ENCODE measurements at places on chromosomes 2 and 18.

GRCh38 chr2:230068016-230068650, 591 bp downstream of the SLC16A14 start:
- peak; percentile 42 for DNase-seq

DNA sequence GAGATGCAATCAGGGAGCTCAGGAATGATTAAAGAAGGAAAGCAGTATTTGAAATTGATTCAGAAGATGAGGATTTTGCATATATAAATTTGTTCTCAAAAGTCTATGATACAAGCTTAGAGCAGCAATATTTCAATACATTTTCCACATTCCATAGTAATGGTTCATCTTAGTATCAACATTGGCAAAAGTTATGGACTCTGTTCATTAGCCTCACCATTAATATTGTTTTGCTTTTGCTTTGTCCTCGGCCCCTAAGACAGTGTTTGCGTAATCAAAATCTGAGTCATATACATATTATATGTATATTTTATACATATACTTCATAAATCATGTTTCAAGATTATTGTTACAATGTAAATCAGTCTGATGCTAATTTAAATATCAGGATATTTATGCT, 176.6 kb downstream of the CNTNAP5 start:
- no peak for DNase-seq

DNA sequence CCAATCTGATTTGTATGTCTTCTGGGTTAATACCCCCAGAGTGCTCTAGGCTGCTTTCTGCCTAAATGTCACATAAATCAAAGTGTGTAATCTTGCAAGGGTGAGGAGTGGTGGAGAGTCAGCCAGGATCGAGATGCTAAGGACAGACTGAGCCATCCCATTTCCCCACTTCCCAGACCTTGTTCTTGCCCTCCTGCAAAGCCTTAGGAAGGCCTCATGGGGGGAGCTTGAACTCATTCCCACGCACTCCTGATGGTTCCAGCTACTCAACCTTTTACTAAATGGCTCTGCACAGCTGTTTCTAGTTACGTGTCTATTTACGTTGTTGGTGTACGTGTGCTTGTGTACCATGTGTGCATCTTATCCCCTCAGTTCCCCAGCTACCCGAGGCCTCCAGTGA, 423.6 kb upstream of the TNP1 start:
- no peak for DNase-seq

- no peak for DNase-seq
These were observed 150.7 kb downstream of the MAP2 start for GRCh38 chr2:209574515-209574914.

DNA sequence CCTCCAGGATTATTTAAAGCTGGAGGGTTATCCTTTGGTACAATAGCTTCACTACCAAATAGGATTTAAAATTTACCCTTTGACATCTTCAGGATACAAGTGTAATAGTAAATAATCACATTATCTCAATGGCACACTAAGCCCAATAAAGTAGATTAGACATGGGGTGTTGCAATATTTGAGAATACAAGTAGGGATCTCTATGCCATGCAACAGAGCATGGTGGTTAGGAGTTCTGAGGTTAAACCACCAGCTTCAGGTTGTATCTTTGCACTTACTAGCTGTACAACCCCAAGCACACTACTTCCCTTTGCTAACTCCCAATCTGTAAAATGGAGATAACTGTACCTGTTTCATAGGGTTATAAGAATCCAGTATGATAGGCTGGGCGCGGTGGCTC, 6.2 kb downstream of the MBD2 start:
- DNase-seq, result no peak

DNA sequence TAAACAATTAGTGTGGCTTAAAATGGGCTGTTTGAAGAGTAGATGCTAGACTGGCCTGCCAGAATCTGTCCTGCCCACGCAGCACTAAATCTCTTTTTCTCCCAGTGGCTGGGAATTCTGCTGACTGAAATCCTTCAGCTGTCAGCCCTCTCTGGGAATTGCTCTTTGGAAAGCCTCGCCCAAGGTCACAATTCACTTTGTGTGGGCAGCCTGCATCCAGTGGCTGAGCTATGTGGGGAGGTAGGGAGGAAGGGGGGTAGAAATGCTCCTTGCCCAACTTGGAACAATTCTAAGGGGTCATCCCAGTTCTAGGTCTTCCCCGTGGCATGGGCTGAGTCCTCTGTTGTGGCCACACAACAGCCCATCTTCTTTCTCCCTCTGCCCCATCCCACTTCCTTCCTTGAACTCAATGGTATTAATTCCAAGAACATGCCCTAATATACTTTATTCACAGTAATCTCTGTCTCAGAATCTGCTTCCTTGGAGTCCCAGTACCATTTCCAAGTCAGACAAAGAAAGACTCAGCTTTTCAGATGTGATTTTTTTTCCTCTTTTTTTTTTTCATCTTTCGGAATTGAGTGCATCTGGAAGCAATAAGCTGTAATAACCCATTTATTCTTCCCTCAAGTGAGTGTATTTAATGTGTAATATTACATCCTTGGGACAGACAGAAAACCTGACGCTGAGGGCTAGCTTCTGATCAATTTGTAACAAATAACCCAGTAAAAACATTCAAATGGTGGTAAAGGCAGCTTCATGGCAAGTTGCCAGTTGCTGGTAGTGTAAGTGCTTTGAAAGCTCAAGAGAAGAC, 189.4 kb downstream of the GPD2 start:
- no peak for DNase-seq

GRCh38 chr18:36758623-36759022, 70.2 kb downstream of the TPGS2 start:
- no peak for DNase-seq

- no peak for DNase-seq
These were observed 145.7 kb downstream of the SMAD7 start for GRCh38 chr18:48804856-48805610.

- DNase-seq, result peak; percentile 66
These were observed 3.6 kb upstream of the AQP4 start for GRCh38 chr18:26868968-26869586.

- DNase-seq, result no peak
These were observed 109.8 kb downstream of the AGAP1 start for GRCh38 chr2:235603659-235604058.

- DNase-seq, result no peak
These were observed 63.2 kb downstream of the SCG2 start for GRCh38 chr2:223538920-223539440.

DNA sequence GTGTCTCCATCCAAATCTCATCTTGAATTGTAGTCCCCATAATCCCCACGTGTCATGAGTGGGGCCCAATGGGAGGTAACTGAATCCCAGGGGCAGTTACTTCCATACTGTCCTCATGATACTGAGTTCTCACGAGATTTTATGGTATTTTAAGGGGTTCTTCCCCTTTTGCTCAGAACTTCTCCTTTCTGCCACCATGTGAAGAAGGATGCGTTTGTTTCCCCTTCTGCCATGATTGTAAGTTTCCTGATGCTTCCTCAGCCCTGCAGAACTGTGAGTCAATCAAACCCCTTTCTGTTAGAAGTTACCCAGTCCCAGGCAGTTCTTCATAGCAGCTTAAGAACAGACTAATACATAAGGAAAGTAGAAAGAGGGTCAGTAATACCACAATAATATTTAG, 480.4 kb downstream of the KCNJ3 start:
- DNase-seq, result no peak

DNA sequence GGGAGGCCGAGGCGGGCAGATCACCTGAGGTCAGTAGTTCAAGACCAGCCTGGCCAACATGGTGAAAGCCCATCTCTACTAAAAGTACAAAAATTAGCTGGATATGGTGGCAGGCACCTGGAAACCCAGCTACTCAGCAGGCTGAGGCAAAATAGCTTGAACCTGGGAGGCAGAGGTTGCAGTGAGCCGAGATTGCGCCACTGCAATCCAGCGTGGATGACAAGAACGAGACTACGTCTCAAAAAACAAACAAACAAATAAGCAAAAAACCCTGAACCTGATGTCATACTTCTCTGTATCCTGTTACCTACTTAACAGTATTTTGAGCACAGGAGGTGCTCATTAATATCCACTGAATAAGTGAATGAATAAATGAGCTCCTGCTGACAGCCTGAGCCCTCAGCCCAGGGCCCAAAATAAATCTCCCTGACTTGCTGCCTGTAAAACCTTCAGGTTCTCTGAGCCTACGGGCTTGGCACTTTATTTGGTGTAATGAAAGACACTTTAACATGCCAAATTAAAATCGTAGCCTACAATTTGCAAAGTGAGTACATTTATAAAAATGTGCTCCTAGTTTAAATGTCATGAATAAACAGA, 215.1 kb downstream of the ZNF385B start:
- DNase-seq, result no peak

GRCh38 chr2:170462433-170463205, 252.5 kb upstream of the SP5 start:
- no peak for DNase-seq

- DNase-seq, result no peak
These were observed 42.9 kb upstream of the MYO1B start for GRCh38 chr2:191202209-191202721.

DNA sequence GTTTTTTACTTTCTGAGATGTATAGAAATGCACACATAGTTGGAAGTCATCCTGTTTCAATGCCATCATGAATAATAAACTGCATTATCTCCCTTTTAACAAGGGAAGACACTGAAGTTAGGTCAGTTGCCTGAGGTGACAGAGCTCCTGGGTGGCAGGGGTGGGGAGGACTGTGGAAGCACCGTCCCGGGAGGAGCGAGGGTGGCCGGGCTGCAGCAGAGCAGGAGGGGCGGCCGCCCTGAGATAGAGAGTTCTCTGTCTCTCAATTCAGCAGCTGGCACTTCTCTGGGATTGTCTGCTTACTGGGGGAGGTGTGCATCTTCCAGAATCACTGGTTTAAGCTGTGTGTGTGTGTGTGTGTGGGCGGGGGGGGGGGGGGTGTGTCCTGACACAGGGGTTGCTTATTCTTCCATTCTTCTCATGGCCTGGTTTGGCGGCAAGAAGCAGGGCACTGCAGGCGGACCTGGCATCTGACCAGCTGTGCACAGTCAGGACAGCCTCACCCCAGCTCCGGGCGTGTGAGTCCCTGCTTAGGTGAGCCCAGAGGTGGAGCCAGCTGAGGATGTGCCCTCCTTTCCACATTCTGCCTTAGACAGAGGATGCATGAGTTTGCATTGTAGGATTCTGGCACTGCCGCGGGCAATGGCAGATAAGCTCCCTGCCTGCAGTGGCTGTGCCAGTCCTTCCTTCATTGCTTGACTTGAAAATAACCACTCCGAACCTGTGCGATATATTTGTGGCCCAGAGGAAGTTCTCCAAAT, 40.4 kb downstream of the VWA3B start:
- no peak for DNase-seq

Data from left renal cortex interstitium (tissue), 4 donors.